ENCODE measurements at places on chromosomes 6 and 20.
A peak's percentile ranks its signal among the peaks of the same experiment; 100 is the strongest.

DNA sequence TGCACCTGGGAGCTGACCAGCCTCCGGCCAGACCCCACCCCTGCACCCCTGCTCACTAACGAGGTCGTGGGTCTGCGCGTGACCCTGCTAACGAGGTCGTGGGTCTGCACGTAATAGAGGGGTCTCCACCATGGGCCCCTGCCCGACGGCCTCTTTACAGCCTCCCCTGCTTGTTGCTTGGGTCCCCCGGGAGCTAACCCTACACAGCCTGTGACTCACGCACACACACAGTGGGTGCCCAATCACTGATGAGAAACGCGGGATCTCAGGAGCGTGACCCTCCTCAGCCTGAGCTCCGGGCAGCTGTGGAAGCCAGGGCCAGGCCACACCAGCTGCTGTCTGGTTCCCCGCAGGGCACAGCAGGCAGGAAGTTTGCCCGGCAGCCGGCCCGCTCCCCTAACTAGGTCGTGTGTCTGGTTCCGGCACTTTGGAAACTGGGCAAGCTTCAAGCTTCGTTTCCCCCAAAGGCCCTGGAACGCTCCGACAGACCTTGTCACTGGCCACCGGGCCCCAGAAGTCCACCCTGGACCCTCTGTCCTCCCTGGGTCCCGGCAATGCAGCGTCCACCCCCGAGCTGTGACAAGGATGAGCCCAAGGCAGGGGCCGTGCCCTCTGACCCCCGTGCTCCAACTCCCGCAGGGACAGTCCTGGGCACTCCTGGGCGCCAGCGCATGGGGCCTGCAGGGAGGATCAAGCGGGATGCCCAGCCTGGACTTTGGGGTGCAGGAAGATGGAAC lies 767 bp downstream of the PTK6 start:
- DNase-seq, result no peak

GRCh38 chr20:21338291-21338690 lies 35.2 kb downstream of the XRN2 start:
- no peak for DNase-seq

DNA sequence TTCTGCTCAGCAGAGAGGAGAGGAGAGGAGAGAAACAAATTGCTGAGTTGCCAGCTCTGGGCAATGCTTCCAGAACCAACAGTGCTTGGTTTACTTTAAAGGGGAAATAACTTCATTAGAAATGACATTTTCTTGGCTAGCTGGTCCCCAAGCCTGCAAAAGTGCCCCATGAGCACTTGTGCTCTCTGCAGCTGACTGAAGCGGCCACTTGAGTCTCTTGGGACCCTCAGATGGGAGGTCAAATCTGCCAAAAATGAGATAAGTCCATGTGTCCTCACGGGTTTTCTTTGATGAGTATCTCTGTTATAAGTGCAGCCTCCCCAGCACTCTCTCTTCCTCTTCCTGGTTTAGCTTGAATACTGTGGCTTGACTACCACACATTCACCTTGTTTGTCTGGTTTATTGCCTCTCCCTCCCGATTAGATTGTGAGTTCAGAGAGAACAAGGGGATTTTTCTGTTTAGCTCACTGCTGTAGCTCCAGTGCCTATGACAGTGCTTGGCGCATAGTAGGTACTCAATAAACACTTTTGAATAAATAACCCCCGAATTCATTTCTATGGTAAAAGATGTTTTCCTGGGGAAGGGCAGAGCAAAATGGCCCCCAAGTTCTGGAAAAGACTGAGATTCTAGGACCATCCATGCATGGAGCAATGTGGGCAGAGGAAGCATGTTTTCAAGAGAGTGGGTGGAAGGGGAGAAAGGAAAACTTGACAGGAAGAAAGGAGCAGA lies 7.0 kb upstream of the RIN2 start:
- no peak for DNase-seq

GRCh38 chr6:31116661-31117385 lies 2.2 kb downstream of the PSORS1C1 start:
- no peak for DNase-seq

DNA sequence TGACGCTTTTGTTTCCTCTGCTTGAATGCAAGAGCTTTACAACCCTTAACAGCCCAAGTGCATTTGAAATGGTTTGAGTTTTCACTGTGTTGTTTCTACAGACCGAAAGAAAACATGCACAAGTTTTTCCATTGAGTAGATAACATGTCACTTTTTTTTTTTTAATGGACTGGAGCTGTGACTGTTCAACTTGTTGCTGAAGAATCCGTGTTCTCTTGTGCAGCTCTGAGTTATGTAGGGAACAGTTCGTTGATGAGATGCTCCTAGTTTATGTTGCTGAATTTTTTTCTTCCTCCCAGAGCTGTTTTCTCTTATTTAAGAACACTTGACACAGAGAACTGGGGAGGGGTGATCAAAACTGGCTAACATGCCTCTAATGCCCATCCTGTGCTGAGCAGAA lies 89.3 kb downstream of the DTD1 start:
- DNase-seq, result no peak

- no peak for DNase-seq
Measured at GRCh38 chr6:38114976-38115625, 295.6 kb downstream of the ZFAND3 start.

GRCh38 chr6:95325916-95326315 lies 251.4 kb upstream of the MANEA start:
- no peak for DNase-seq

- DNase-seq, result no peak
Measured at GRCh38 chr6:52503851-52504781, 72.7 kb downstream of the TRAM2 start.

DNA sequence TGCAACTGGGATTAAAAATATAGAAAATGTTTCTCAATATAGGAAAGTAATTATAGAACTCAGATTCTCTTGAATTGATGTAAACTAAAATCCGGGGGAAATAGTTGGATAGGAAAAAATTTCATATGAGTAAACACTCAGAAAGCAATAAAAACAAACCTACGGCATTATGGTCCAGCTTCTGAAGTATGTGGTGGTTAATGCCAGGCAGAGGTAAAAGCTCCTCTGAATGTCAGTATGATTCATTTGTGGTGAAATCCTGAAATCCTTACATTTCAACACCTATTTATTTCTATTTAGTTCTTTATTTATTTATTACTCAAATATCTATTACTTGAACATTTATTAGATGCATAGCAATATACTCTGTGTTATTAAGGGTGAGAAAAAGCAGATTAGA lies 145.1 kb downstream of the RIMS1 start:
- no peak for DNase-seq

DNA sequence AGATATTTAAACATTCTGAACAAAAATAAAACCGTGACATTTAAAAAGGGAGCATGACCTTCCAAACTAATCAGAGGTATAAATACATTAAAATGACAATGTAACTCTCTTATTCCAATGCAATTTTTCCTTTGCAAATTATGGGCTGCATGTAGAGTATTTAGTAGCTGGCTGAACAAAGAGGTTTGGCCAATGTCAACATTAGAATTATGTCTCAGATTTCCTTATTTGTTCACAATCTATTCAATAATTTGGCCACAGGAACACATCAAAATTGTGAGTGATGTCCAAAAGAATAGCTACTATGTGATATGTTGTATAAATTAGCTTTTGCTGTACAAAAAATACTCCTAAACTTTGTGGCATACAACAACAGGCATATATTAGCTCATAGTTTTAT lies 580.0 kb upstream of the MARCKS start:
- DNase-seq, result no peak

- no peak for DNase-seq
Measured at GRCh38 chr6:101614774-101615173, 221.3 kb downstream of the GRIK2 start.

GRCh38 chr6:167272151-167272550 lies 19.0 kb upstream of the UNC93A start:
- no peak for DNase-seq

GRCh38 chr20:22863826-22864225 lies 171.3 kb upstream of the SSTR4 start:
- no peak for DNase-seq

DNA sequence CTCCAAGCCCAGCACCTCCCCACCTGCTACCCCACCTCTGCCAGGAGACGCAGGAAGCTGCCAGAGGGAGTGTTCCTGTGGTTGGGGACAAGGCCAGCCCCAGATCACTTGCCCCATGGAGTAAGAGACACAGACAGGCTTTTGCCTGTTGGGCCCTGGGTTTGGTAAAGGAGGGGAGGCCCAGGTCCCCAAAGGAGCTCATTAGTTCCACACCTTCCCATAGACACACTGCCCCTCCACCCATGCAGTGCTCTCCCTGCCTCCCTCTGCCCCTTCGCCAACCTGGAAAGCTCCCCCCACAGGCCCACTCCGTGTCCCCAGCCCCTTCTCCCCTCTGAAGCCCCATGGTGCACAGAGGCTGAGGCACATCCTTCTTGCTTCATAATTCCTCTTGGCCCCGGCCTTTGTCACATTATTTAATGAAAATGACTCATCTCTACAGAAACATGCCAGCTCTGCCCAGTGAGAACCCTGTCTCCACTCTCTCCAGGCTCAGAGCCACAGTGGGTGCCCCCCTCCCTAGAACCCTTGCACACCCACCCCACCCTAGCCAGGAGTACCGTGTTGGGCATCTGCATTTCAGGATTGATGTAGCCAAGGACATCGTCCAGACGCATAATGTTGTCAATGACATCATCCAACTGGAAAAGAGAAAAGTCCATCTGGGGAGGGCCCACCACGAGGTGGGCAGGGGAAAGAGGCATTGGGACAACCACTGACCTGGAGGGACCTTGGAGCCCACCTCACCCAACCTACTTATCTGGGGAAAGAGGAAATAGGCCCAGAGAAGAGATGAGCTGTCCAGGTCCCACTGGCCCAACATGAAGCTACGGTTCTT lies 46.0 kb downstream of the TFEB start:
- no peak for DNase-seq

DNA sequence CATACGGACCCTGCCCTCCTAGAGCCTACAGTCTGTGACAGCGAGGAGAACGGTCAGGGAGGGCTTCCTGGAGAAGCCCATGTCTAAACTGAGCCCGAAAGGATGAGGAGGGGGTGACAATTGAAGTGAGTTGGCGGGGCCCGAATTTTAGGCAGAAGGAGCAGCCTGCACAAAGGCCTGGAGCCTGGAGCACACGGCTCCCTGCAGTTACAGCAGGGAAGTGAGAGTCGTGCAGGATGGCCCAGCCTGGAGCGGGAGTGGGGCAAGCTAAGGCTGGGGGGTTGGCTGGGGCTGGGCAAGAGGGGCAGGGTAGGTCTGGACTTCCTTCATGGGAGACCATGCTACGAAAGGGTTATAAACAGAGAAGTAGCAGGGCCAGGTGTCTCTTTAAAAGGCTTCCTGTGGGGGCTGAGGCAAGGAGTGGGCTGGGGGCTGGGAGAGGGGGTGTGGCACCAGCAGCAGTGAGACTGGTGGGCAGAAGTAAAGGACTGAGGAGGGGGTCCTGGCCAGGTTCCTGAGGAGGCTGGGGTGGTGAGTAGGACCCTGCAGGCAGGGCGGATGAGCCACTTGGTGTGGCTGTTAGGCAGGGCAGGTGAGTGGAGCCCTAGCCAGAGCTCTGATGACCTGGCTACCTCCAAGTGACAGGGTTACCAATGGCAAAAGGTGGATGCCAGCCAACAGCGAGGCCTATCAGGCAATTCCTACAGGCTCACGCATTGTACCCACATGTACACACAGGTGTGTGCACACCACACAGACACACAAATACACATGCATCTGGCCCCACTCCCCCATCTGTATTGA lies 119.2 kb downstream of the MRPL14 start:
- DNase-seq, result no peak

DNA sequence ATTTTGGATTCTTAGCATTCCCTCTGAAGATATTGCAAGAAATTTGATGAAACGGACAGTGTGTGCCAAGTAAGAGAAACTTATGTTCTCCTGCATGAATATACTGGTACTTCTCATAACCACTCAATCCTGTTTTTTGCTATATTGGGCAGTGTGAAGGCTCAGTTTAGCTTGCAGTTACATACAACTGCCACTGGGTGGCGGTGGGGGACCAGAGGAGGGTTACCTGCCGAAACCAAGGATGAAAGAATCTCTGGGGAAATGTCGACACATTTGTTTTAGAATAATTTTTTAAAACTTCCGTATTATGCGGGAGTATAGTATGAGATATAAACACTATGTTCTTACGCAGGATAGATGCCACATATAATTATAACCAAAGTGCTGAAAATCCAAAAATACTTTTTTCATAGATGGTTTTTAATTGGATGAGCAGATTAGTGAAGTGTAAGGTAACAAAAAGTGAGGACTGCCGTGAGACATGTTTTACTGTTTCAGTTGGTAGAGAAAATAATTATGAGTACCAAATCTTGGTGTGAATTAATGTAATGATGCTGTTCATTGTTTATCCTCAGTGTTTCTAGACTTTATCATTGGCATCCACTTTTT lies 9.7 kb downstream of the TRMT11 start:
- peak; percentile 69 for DNase-seq

GRCh38 chr6:134980846-134981245 lies 30.9 kb upstream of the ALDH8A1 start:
- DNase-seq, result no peak

GRCh38 chr6:107931894-107932293 lies 26.1 kb downstream of the SEC63 start:
- DNase-seq, result no peak

GRCh38 chr6:158041788-158042187 lies 60.1 kb downstream of the SYNJ2 start:
- no peak for DNase-seq

GRCh38 chr6:137283940-137284810 lies 65.0 kb upstream of the IFNGR1 start:
- no peak for DNase-seq
